Hypothalamus (tissue), 51 donors: ENCODE measurements at places on chromosomes 1 and 21.

- DNase-seq, result no peak
Measured at GRCh38 chr1:193262661-193263060, 76.2 kb upstream of the B3GALT2 start.

- DNase-seq, result no peak
Measured at GRCh38 chr1:212621949-212622305, 13.4 kb downstream of the ATF3 start.

DNA sequence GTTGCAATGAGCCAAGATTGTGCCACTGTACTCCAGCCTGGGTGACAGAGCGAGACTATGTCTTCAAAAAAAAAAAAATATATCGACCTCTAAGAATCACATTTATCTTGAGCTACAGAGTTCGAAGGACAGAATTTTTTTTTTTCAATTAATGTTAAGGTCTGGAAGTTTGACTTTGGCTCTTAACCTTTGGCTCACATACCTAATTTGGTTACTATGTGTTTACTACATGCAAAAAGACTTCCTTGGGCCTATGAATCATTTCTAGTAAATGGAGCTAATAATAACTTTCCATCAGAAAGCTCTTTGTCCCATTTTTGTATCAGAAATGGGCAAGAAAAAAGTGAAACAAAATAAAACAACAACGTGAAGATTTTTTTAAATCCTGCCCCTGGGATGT, 351.2 kb downstream of the SMYD3 start:
- no peak for DNase-seq

- DNase-seq, result no peak
Measured at GRCh38 chr1:152996633-152997400, 4.7 kb upstream of the SPRR3 start.

DNA sequence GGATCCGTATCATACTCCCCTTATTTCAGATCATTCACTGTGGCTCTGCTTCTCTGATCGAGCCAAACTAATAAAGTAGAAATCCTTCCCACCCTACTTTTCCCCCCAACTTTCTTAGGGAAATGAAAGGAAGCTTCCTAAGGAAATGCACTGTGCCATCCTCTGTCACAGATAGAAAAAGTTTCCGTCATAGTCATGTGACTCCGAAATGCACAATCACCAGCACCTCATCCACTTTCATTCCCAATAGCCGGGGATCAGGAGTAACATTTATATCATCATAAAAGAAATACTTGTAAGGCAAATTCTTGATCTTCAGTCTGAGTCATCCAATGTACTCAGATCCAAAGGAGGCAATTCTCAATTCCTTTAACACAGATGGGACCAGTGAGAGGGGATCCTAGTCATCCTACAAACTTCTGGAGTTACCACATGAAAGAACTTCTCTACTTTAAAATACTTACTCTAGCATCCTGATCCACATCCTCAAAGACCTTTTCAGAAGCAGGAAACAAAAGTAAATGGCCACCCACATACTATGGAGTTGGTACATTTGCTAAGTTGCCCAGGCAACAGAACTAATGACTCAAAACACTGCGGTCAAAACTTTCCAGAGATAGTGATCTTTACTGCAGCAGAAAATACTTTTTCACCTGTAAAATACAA, 97.8 kb upstream of the ZC3H11B start:
- no peak for DNase-seq

DNA sequence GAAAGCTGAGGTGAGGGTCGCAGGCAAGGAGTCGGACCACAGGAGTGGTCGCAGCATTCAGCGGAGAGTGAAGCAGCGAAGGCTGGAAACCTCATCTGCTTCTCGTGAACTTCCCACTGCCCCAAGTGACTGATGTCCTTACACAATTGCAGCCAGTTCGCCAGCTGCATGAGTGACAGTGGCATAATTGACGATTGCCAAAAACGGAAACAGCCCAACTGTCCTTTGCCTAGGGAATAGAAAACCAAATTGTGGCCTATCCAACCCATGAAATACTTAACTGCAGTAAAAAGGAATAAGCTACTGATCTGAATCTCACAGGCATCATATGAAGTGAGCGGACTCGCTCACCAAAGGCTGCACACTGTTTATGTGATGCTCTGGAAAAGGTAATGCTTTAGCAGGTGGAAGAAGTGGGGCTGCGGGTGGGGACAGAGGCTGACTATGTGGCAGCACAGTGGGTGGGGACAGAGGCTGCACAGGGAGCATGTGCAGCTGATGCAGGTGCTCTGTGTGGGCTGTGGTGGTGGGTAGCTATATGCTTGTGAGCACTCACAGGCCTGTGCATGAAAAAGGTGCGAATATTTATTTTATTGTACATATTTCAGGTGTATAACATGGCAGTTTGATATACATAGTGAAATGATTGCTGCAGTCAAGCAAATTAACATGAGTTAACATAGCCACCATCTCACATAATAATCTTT, 4.2 kb upstream of the NLRP3 start:
- no peak for DNase-seq

DNA sequence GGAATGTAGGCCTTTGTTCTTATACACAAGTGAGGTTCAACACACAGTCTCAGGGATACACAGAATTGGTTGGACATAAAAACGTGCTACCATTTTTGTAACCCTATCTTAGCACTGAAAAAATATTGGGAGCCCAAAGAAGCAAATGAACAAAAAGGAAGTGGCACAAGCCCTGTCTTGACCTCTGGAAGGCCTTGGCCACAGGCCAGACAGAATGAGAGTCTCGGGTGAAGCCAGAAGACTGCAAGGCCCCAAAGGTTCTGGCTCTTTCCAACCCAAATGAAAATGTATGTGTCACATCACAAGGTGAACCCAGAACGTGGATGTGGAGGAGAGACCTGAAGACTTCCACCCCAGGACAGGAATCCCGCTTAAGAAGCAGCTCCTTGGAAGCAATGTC, 57.3 kb downstream of the PGBD5 start:
- DNase-seq, result no peak

DNA sequence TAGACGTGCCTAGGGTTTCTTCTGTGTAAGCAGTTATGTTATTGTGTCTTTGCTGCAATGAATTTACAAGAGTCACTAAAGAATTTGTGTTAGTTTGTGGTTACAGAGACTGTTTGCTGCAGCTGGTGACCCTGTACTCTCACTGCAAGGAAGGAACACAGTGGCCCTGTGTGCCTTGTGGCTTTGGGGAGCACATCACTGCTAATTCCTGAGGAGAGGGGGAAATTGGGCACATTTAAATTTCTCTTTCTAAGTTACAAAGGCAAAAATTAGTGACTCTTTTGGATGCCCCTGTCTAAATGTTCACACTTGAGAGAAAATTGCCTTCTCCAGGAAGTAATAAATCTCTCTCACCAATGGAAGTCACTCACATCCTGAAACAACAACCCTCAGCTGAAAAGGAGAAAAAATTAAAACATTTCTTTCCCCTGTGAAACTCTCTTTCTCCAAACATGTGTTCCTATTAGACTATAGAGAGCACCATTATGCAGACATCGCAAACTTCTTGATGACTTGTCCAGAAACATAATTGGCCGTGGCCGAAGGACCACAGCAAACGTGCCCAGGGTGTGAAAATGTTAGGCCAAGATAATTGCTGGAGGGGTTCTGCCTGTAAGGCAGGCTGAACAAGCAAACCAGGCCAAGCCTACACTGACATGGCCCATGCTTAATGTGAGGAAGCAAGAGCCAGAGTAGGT, 32.3 kb upstream of the SPAG17 start:
- no peak for DNase-seq

- DNase-seq, result no peak
Measured at GRCh38 chr1:40036574-40036973, 4.0 kb upstream of the CAP1 start.

DNA sequence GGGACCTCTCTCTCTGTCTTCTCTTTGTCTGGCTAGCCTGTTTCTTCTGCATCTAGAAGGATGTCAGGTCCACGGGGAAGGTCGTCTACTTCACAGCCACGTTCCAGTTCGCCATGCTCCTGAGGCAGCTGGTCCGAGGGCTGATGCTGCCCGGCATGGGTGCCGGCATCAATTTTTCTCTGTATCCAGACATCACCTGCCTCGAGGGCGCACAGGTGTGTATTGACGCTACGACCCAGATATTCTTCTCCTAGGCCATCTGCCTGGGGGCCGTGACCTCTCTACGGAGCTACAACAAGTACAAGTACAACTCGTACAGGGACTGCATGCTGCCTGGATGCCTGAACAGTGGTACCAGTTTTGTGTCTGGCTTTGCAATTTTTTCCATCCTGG, 841.6 kb upstream of the TMPRSS15 start:
- DNase-seq, result no peak

GRCh38 chr1:180219776-180220175, 10.3 kb upstream of the LHX4 start:
- DNase-seq, result no peak

DNA sequence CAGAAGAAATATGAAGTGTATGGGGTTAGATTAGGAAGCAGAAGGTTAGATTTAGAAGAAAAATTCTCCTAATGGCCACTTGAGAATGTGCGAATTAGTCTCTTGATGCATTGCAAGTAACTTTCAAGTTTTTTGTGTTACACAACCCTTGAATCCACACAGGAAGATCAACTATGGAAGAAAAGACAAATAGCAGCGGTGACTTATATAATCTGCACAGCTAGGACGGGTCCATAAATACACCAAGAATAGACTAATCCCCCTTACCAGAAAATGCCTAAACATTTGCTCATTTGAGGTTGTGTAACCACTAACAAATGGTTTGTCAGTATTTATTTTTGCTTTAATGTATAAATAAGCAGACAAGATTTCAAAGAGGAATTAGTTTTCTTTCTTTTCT, 182.6 kb downstream of the TGFB2 start:
- no peak for DNase-seq

DNA sequence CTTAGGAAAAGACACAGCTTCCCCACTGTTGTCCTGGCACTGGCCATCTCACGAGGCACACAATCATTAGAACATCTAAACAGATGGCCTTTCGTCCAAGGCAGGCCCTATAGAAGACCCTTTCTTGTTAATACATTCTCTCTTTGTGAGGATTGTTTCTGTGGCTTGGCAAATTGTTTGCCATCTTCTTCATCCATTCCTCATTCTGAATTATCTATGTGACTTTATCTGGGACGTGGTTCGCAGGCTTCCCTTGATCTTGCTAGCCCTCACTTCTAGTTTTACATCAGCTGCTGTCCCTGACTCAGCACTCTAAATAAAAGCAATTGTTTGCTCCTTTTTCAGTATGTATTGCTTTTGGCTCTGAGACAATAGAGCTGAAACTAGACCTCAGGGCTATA, 101.1 kb upstream of the ZC3H11B start:
- no peak for DNase-seq

- no peak for DNase-seq
Measured at GRCh38 chr1:63142001-63142400, 180.4 kb upstream of the FOXD3 start.

- no peak for DNase-seq
Measured at GRCh38 chr1:154425172-154425571, 20.0 kb downstream of the IL6R start.

GRCh38 chr1:244047621-244048255, 3.3 kb upstream of the ZBTB18 start:
- DNase-seq, result peak; percentile 44

- DNase-seq, result no peak
Measured at GRCh38 chr1:145796753-145797152, 27.1 kb downstream of the RNF115 start.

GRCh38 chr1:162878000-162878596, 17.1 kb upstream of the CCDC190 start:
- DNase-seq, result peak; percentile 27

DNA sequence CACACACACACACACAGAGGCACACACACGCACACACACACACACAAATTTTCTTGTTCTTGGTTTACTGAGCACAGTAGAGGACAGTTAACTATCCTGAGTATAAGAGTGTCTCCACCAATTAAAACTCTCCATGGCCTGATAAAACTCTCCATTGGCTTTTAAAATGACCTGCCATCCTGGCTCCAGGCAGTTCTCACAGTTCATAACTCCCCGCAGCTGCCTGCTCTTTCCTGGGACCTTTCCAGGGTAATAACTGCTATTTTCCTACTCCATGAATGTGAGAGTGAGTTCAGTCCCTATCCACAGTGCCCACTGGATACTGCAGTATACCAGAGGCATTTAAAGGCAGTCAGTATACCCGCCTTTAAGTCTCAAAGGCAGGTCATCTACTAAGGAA, 351.5 kb downstream of the PLPP3 start:
- no peak for DNase-seq

- no peak for DNase-seq
Measured at GRCh38 chr1:160761046-160761445, 22.0 kb downstream of the SLAMF7 start.

- peak; percentile 75 for DNase-seq
Measured at GRCh38 chr1:156583821-156584622, 4.5 kb downstream of the TTC24 start.

DNA sequence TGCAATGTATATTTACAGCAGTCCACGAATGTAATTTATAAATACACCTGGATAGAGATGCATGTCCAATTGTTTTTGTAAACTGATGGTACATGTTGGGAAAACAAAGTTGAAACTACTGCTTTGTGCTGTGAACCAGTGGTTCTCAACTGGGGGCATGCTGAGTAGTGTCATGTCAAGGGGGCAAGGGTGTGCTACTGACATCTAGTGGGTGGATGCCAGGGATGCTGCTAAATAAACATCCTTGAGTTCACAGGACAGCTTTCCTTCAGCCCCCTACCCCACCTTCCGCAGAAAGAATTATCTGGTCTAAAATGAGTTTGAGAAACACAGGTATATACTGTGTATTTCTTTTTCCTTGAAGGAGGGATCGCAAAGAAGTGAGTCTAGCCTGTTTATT, 95.9 kb downstream of the RASAL2 start:
- DNase-seq, result no peak

DNA sequence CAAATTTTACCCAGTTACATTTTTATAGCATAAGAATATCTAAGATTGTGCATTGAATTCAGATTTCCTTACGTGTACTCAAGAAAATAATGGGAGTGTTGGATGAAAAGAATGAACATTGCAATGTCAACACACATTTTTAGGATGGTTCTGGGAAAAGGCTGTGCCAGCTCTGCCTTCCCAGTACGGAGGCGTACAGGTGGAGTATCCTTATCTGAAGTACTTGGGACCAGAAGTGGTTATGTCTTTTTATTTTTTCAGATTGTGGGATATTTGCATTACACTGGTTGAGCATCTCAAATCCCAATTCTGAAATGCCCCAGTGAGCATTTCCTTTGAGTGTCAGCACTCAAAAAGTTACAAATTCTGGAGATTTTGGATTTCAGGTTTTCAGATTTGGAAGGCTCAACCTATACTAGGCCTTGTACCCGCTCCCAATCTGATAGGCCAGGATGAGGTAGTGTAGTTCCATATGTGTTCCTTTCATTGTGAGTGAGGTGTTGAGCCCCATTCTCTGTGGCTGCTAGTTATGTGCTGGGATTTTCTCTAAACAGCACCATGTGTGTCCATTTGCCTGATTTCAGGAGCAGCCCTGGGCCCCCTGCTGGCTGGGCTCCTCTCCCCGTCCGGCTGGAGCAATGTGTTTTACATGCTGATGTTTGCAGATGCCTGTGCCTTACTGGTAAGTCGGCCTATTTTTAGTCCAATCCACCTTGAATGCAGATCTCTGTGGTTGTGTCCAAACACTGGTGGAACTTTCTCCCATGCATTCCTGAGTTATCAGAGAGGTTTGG, 60.8 kb downstream of the SLC37A1 start:
- no peak for DNase-seq
